Germinal center (tissue), 1 donor: ENCODE measurements at places on chromosomes 2 and 18.
A peak's percentile ranks its signal among the peaks of the same experiment; 100 is the strongest.

DNA sequence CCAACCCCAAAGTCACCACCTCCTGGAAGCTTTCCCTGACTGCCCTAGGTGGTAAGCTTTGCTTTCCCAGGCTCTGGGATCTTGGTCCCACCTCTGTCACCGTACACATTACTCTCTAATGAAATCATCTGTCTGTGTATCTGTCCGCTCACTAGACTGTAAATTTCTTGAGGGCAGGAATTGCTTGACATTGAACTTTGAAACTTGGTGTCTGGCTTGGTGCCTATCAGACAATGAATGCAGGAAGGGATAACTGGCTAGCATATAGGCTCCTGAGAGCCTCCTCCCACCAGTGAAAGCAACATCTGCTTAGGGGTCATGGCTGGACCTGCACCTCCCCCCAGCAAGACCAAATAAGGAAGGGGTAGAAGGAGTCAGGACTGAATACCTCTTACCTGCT is 155.7 kb downstream of the TNS1 start:
- DNase-seq, result no peak

- DNase-seq, result no peak
These were observed 34.0 kb upstream of the SESTD1 start for GRCh38 chr2:179298666-179299065.

GRCh38 chr2:23924589-23925359 is 2.1 kb downstream of the ATAD2B start:
- no peak for DNase-seq

GRCh38 chr2:239253701-239254436 is 147.0 kb downstream of the HDAC4 start:
- DNase-seq, result no peak

DNA sequence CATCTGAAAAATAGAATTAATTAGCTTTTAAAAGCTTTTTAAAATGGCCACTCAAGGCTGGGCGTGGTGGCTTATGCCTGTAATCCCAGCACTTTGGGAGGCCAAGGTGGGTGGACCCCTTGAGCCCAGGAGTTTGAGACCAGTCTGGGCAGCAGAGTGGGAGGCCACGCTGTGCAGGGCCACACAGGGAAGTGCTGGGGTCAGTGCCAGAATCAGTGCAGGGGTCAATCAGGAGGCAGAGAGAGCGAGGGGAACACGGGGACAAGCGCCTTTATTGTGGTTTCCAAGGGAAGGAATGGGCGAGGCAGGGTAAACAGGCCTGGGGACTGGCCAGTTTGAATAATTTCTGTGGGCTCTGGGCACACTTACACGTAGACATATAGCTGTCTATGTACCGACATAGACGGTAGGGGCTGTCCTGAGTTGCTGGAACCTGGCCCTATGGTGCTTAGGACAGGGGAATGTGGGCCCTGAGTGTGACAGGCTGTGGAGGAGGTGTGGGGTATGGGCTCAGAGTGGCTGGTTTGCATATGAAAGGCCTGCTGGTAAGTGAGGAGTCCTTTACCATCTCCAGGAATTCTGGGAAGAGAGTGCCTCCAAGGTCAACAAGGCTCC is 42.9 kb downstream of the DYSF start:
- DNase-seq, result no peak

GRCh38 chr2:224796695-224797305 is 80.6 kb upstream of the CCDC195 start:
- no peak for DNase-seq

DNA sequence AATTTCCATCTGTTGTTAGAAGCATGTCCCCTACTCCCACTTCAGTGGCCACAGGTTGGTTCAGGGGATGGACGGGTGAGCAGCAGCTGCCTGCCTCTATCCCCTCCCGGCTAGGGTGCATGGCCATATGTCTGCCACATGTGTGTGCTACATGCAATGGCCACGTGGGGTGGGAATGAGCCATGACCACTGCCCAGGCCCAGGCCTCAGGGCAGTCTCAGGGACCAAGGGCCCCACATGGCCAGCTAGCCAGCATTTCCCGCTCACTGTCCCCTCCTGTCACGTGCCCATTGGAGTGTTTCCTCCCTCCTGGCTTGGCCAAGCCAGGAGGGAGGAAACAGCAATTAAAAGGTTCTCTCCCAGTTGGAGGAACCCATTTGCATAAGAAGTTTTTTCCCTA is 117.1 kb downstream of the KCNS3 start:
- no peak for DNase-seq

DNA sequence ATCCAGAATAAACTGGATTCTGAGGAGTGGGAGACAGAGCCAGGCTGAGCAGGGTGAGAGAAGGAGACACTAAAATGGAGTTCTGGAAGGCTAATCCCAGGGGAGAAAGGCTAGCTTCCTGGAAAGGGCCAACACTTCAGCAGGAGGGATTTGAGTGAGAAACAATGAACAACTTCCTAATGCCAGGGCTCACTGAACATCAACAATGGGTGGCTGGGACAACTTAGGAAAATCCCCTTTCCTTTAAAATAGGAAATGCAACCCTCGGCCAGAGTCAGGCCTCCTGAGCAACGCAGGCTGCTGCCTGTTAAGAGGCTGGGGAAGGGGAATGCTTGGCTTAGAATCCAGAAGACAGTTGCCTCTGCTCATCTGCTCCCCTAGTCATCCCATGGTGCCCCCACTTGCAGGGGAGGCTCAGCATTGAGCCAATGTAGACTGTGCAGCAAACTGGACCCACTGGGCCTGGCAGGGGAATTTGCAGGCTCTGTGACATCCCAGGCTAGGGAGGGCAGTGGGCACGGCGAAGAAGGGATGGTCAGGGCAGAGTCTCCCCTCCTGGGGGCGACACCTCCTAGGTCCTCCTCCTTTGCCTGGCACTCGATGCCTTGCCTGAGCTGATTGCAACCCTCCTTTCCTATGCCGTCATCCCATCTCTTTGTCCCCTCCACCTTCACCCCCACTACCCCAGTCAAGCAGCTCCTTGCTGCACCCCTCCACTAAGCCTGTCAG is 182.5 kb downstream of the TNS1 start:
- no peak for DNase-seq

GRCh38 chr2:232457121-232458011 is 1.4 kb downstream of the ALPI start:
- no peak for DNase-seq

DNA sequence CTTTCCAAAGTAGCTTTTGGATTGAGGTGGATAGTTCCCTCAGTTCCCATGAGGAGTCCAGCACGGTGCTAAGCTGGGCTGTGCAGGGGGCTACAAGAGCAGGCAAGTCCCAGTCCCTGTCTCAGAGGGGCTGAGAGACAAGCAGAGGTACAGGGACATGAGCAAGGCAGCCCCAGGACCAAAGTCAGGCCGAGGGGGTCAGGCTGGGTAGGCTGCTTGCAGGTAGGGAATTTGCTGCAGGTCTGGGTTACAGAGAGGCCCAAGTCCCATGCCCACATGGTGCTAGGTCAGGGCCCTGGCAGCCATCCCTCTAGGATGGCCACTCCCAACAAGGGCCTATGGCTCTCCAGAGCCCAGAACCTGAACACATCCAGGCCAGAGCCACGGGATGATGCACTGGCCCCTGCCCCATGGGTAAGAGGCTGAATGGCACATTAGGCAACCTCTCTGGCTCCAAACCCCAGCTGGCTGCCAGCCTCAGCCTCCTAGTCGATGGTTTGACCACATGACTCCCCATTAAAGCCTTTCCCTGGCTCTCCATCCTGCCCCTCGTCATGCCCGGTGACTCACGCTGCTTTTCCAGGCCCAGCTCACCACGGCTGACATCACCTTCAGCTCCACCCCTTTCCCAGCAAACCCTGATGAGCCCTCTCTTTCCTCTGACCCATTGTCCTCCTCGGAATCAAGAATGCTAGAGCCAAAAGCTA is 83.7 kb downstream of the SDC1 start:
- DNase-seq, result no peak

DNA sequence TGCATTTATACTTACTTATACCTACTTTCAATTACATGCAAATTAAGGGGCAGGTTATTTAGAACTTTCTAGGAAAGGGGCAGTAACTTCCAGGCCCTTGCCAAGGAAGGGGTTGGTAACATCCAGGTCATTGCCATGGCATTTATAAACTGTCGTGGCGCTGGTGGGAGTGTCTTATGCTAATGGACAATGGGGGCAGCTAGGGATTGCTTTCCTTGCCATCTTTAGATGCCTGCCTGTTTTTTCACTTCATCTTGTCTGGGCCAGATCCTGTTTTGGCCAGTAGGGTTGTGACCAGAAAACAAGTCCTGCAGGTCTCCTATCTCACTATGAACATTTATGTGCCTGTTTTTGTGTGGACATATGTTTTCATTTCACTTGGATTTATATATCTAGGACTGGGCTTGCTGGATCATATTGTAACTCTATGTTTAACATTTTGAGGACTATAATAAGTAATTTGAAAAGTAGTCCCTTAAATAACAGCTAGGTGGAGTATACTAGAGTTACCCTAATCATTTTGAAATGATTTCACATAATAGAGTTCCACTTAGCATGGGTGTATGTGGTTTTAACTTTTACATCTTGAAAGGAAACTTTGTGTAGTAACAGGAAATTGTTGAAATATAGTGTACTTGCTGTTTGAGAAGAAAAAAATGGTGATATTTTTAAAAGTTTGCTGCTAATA is 56.1 kb downstream of the LCLAT1 start:
- DNase-seq, result no peak

- no peak for DNase-seq
These were observed 148.2 kb downstream of the RND3 start for GRCh38 chr2:150339282-150339681.

GRCh38 chr18:50877545-50878265 is 1.2 kb upstream of the ME2 start:
- DNase-seq, result no peak

DNA sequence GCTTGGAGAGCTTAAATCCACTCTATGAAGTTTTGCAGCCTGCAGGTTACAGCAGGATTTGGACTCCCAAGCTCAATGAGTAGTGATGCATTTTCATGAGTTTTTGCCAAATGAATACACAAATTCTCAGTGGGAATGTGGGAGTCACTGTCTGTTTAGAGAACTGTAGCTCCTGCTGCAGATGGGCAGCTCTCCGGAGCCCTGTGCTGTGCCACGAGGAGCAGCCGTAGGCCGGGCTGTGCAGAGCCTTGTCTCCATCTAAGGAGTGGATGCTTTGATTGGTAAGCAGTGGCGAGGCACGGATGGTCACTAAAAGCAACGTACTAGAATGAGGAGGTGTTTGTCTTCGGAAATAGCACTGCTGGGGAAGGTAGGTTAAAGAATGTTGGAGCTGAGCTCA is 96.0 kb upstream of the NFATC1 start:
- DNase-seq, result no peak

DNA sequence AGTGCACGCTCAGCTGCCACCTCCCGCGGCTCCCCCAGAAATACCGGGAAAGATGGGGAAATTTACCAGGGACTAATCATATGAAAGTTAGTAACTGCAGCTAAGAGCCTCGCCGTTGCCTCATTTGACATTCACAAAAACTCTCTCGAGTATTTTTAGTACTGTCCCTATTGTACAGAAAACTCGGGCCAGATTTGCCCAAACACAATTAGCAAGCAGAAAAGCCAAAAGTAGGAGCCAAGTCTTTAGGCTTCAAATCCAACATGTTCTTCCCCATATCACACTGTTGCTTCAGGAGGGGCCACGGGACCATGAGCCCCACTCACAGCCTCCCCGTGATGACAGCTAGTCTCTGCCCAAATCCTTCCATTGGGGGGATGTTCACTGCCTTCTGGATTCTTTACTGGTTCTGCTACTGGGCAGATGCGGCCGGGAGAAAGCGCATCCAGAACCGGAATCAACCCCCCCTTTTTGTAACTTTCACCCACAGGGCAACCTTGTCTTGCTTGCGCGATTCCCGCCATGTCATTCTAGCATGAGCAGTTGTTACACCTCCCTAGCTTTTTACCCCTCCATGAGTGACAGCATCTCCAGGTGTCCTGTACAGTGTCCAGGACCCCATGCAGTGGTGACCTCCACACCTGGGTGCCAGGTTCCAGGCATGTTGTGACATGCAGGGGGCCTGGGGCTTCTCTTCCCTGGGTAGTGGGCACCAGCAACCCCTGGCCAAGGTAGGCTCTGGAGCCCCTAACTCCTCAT is 35.2 kb downstream of the CENPO start:
- DNase-seq, result no peak

DNA sequence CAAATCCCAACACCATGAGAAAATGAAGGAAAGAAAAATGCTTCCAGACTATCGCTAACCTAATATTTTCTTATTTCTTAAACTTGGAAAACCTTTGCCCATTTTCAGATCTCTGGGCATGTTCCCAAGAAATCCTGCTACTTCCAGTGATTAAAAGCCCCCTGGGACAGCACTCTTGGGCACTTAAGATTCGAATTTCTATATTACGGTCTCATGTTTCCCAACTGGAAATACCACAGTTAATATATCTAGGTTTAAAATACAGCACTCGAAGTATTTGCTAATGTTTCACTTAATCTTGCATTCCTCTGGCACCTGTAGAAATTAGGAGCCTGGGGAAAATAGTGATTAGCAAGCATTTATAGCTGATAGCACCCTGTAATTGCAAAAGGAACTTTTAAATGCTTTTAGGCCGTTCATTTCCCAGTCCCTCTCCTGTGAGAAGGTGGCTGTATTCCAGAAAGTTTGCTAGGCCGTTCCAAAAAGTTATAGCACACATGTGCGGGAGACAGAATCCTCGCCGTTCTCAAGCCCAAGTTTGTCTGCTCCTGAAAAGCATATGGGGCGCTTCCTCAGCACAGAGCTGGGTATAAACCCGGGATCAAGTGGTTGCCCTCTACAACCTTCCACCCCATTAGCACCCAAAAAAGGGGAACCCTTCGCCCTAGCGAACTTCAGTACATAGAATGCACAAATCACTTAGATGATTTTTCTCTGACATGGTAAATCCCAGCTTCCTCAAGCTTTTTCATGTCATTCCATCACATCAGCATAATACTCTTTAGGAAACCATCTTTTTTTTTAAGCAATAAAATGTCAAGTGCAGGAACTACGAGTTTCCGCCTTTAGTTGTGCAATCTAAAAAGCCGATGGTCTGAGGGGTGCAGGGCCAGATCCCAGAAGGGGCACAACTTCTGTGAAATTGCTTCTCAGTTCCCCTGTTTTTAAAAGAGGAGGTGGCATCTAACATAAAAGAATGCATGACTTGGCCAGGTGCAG is 60.6 kb downstream of the DIPK1C start:
- no peak for DNase-seq

- DNase-seq, result no peak
These were observed 1.6 kb downstream of the SERPINB8 start for GRCh38 chr18:63971320-63972001.

- DNase-seq, result no peak
These were observed 365.2 kb downstream of the ZNF521 start for GRCh38 chr18:24986666-24987302.

DNA sequence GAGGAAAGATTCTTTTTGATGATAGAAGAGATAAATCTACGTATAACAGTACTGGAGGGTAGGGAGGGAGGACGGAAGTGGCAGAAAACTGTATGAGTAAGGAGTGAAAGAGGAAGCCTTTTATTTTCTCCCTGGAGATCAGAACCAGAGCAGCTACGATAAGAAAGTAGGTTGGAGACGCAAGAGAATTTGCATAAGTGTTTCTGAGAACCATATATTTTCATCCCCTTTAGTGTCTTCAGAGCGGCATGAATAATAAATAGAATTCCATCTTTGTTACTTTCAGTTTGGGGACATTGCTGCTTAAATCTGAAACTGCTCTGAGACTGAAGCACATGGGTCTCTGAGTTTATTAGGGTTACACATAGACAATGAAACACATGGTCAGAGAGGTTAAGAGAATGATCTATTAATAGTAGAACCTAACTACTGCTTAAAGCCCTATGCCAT is 230.2 kb upstream of the TNP1 start:
- peak; percentile 51 for DNase-seq

GRCh38 chr2:11726384-11726783 is 20.0 kb upstream of the LPIN1 start:
- no peak for DNase-seq
